ENCODE measurements at places on chromosomes 7 and 10. TPM values are rescaled to one million over a fixed set of nuclear protein-coding genes. Genes with fewer than 3 reads are reported as not detected.

- no peak for DNase-seq
Measured at GRCh38 chr10:66951896-66952295, 26.1 kb downstream of the LRRTM3 start.

- DNase-seq = no peak
Measured at GRCh38 chr10:131314799-131315198, 3.3 kb upstream of the TCERG1L start.

The TNPO3 gene
- 56.6 TPM for total RNA-seq

GRCh38 chr10:121633056-121633455 is 34.8 kb upstream of the FGFR2 start:
- no peak for DNase-seq

The DLX6 gene
- 0.54 TPM for total RNA-seq

- peak; percentile 61 for DNase-seq
Measured at GRCh38 chr7:113100121-113100603, 13.5 kb upstream of the GPR85 start.

GRCh38 chr10:74500816-74501215 is 325.6 kb upstream of the KAT6B start:
- no peak for DNase-seq

GRCh38 chr10:25678666-25679065 is 255.4 kb upstream of the MYO3A start:
- DNase-seq = no peak

- DNase-seq = no peak
Measured at GRCh38 chr7:17105701-17106100, 192.8 kb upstream of the AHR start.

DNA sequence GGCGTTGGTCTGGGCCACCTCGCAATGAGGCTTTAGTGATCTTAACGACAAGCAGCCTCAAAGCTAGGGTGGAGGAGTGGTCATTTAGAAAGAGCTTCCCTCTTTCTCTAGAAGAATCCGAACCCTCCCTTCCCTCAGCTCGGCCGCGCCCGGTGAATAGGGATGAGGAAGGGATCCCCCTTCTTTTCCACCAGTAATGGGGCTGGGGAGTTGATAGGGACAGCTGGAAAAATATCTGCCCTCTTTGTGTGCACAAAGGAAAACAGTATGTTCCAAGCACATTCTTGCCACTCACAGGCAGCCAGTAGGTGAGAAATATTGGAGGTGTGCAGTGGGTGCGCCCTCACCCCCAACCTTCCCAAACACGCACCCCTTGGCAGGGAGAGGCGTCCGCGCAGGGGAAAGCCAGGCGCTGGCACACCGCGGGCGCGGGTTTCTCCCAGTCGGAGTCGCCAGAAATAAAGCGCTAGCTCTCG is 6.5 kb downstream of the DLX5 start:
- no peak for DNase-seq

The RELN gene
- 17.8 TPM for total RNA-seq

The ETV1 gene
- 2.5 TPM for total RNA-seq

- DNase-seq = no peak
Measured at GRCh38 chr10:1402016-1402770, 335.1 kb downstream of the ADARB2 start.

DNA sequence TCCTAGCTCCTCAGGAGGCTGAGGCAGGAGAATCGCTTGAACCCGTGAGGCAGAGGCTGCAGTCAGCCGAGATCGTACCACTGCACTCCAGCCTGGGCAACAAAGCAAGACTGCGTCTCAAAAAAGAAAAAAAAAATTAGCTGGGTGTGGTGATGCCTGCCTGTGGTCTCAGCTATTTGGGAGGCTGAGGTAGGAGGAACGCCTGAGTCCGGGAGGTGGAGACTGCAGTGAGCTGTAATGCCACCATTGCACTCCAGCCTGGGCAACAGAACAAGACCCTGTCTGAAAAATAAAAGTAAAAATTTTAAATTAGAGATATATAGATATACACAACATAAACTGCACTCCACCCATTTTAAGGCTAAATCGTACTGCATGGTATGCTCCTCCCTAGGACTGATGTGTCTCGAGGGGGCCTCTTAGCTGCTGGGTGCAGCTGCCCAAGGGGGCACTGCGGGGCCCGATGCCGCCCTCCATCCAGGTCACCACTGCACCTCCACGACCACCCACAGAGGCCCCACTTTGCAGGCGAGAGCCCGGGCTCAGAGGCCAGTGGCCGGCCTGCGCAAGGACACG is 40.9 kb upstream of the FOXK1 start:
- no peak for DNase-seq

The HECTD2 gene
- total RNA-seq = 0.71 TPM

- no peak for DNase-seq
Measured at GRCh38 chr10:35959252-35959651, 317.2 kb upstream of the FZD8 start.

GRCh38 chr10:99711129-99711719 is 20.7 kb downstream of the COX15 start:
- peak; percentile 37 for DNase-seq

- DNase-seq = no peak
Measured at GRCh38 chr7:132768099-132768498, 191.8 kb upstream of the PLXNA4 start.

DNA sequence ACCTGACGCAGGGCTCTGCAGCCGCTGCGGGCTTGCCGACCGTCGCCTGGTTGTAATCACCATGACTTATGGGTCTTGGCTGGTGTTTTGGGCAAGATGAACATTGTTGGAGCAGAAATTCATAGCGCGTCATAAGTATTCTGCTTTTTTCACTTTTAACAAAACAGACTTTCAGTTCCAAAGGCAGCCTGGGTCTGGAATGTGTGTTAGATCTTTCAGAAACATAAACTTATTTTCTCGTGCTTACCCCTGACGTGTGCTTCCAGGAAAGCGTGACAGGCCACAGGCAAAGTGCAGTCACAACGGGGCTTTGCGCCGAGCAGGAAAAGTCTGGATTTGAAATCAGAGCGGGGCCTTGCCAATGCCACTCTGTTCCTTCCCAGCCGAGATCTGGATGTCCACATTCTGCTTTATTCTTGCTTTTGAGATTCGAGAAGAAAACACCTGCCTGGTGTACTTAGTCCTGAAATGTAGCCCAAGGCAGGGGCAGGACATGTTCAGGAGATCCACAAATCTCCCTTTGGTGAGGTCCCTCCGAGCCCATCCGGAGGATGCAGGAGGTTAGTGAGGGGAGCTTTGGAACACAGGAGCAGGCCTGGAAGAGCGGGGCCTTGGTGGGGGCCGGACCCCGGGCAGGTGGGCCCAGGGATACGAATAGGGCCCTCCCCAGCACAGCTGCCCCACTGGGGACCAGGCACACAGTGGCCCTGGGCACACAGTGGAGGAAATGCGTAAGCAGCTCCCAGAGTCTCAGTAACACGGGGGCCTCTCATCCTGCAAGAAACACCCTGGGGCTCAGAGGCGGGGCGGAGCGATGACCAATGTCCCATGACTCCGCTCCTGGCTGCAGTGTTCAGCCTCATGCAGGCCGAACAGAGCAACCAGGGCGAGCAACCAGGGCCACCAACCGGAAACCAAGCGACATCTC is 49.5 kb upstream of the EBF3 start:
- DNase-seq = no peak

DNA sequence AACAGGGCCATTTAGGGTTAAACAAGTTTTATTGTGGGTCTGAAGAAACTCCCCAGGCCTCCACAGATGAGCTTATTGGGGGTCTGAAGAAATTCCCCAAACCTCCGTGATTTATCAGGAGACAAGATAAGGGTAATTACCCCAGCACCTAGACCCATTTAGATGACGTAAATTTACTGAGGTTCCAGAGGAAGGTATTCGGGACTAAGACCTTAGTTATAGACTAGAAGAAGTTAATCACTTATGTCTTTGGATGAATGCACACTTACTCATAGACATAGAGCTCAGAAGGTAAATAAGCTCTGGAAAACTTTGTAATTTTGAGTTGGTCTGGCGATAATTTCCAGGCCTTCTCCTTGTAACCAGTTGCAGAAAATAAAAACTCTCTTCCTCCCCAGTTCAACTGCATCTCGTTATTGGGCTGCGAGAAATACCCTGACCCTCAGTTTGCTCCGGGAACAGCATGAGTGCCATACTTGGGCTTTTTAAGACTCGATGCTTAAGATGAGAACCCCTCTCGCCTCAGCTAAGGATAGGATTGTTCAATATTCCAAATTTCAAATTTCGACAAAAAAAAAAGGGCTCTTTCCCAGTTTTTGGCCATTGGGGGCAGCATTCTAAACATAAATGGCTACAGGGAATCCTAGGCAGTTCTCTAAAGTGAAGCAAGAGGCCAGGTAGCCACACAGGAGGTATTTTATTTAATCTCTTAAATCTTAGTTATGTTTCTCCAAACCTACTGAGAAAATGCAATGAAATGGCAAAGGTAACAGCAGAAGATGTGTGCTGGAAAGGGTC is 74.7 kb upstream of the PFKP start:
- peak; percentile 90 for DNase-seq

GRCh38 chr7:35848725-35849124 is 47.9 kb downstream of the SEPTIN7 start:
- DNase-seq = no peak
